Right forelimb (tissue), 1 donor: ENCODE measurements at places on chromosomes 1 and 21.

DNA sequence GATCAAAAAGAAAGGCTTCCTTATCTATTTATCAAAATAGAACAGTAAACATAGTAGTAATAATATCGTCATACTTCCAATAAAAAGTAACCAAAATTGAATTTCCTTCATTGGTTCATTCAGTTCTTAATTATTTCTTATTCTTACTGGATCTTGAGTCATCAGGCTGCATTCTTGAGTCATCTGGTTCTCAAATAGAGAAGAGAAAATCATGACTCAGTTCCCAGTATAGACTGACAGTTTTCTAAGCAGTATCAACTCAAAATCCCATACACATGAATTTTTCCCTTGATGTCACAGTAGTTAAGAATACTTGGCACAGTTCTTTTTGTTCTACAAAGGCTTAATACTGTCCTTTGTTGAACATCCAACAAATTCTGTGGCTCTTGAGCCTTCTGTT, 626.9 kb upstream of the ADGRL4 start:
- DNase-seq, result no peak

DNA sequence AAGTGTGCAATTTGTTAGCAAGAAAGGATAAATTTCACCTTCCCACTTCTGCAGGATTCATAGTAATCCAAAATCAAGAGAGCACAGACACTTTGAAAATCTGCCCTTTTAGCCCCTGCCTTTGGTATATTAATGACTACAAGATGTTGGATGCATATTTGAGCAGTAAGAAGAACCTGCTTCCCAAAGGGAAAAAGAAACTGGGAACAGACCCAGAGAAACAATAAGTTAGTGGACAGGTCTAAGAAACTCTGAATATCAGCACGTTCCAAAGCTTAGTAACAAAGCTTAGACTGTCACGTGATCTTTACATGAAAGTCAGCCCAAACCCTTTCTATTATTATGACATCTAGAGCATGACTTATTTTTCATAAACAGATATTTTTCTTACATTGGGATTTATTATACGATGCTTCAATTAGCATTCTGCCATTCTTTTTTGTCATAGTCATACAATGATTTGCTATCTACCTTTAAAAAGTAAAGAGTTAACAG, 390.9 kb upstream of the ADGRL2 start:
- DNase-seq, result no peak

DNA sequence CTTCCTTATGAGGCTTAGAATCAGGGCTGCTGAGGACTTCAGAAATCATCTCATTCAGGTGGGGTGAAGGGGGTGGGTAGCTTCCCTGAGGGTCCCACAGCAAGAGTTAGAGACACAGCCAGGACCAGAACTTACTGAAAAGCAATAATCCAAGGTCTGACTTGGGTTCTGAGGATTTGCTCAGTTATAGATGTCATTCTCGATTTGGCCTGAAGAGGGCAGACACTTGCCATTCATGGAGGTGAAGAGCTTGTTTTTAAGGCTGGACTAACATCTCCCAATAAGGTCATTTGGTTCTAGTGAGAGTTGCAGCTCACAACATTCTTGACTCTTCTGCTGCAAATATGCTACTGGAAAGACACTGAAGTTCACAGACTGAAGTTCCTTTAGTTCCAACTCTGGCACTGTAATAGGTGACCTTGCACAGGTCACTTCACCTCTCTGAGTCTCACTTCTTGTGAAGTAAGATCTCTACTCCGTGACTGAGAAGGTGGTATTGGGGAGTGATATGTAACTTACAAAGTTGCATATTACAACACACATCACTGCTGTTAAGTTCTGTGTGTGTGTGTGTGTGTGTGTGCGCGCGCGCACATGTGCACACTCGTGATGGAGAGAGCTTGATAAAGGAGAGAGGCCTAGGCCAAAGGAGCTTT, 69.8 kb upstream of the DIRAS3 start:
- peak; percentile 53 for DNase-seq

DNA sequence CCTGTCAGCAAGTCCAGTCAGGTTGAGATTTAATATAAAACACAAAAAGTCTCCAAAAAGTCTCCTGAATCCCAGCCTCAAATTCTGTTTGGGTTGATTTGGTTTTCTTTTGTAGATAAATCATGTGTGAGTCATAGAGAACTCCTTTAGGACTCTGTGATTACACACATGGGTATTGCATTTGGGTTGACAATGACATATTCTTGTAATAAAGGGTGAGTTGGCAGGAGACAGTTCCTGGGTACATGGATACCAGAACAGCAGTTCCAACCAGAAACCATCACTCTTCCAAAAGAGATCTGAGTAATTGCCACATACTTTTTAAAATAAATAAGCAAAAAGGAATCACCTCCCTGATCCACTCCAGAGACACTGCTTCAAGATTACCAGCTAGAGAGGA, 8.9 kb downstream of the CR2 start:
- no peak for DNase-seq

DNA sequence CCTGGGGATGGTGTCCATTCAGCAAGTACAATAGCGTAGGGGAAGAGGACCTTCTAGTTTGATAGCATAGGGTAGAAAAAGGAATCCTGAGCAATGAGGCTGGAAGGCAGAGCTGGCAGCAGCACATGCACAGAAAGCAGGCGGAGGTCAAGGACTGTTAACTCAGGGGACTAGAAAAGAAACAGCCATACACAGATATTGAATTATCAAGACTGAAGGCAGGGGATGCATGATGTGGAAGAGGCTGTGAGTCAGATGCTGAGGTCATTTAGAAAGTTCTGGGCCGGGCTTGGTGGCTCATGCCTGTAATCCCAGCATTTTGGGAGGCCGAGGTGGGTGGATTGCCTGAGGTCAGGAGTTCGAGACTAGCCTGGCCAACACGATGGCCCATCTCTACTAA, 65.6 kb downstream of the OPTC start:
- DNase-seq, result no peak

DNA sequence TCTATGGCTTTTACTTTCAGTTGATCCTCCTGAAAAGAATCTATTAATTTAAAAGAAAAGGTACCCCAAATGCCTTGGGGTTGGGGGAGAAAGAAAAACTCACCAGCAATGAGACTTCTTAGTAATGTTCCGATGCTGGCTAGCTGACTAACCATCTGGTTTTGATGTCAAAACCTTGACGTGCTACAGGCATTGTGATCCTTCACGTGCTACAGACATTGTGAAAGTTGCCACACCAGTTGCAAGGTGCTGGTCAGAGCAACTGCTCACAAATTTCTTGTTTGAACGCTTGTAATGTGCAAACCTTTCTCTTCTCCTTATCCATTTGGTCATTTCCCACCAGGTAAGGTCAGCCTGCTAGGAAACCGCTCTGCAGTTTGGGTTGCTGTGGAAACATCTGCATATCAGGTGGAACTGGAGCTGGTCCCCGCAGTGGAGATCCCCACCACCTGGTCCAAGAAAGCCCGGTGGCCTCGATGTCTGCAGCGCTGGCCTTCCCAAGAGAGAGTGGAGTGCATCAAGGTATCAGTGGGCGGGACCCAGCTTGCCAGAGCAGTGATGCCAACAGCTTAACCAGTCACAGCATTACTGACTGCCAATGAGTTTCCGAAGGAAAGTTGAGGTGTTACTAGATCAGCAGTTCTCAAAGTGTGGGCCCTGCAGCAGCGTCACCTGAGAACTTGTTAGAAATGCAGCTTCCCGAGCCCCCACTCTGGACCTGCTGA, 16.1 kb downstream of the MAB21L3 start:
- no peak for DNase-seq

DNA sequence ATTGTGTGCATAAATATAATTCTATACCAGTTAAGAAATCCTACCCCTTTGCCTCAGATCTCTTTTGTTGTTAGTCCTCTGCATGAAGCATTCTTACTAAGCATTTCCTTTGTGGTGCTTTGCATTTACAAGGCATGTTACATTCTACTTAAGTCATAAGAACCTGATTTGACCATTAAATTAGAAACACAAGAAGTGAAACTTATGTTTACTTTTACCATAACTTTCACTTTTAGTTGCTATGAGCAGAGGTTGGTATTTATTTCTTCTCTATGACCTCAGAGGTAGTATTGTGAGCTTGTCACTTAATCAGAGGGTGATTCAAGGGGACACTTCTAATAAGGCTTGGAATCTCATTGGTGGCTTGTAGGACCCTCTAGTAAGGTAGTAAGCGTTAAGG, 9.0 kb downstream of the FAM20B start:
- DNase-seq, result no peak

DNA sequence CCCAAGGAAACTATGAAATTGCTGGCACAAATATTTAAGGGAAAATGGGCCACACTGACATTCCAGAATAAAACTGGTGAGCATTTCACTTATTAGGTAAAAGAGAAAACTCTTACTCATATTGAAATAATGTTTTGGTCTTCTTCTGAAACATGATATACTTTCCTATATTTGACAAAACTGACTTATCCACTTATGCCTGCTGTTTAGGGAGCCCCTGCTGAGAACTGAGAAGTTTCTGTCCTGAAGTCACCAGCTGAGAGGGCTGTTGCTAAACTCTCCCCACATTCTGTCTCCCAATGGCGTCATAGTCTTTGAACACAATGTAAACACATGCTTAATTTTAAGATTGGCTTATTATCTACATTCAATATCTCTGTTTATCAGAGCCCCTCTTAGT, 46.8 kb upstream of the ZC3H11B start:
- no peak for DNase-seq

- DNase-seq, result peak; percentile 49
Measured at GRCh38 chr1:226001963-226002666, 3.0 kb upstream of the SDE2 start.

DNA sequence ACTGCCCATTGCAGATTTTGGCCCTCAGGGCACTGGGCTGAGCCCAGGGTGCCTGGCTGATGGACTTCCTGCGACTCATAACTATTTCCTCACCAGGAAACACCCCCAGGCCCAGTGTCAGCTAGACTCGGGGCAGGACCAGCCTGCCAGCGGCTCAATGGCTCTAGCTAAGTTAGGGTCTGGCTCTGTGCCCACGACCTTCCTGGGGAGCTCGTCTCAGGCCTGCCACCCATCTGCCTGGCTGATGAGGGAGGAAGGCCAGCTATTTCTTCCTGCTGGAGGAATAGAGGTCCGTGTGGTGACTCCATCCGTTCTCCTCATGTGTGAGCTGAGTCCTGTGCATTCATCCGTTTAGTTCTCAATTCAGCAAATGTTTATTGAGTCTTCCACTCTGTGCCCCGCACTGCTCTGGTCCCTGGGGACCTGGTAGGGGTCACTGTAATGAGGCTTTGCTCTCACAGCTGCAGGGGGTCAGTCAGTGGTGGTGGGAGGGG, 44.5 kb downstream of the KIRREL1 start:
- no peak for DNase-seq

GRCh38 chr1:165173818-165174217, 182.7 kb downstream of the LMX1A start:
- DNase-seq, result no peak

DNA sequence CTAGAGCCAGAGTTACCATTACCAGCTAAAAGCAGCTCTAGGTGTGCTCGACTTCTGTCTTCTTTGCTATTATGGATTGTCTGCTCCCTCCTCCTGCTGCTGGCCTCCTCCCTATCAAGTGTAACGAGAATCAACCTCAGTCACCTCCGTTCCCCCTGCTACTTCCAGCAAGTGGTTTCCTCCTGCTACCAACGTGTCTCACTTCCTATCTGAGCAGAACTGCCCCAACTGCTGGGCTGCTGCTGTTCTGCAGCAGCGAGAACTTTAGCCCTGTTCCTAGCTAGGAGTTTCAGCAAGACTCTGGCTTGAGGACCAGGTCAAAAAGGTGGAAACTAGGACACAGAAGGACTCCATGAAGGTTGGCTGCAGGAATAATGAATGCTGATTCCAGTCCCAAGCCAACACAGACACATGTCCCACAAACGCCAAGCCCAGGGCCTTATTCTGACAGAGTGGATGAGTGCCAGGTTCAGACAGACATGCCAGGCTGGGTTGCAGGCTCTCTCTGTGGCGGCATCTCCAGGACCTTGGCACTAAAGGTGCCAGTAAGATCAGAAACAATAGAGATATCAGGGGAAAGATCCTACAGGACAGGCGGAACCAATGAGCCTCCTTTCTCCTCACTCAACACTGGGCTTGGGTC, 46.9 kb downstream of the CD34 start:
- no peak for DNase-seq

GRCh38 chr1:17875882-17876280, 120.7 kb downstream of the ACTL8 start:
- DNase-seq, result peak; percentile 20

- peak; percentile 100 for DNase-seq
Measured at GRCh38 chr1:10209905-10210810, at the start of gene KIF1B. Gene KIF1B (plus strand): TSS chr1:10210570. CDS start chr1:10232329, 21,759 bp downstream.

GRCh38 chr1:109250454-109251276, 1.3 kb downstream of the CELSR2 start:
- DNase-seq, result no peak

DNA sequence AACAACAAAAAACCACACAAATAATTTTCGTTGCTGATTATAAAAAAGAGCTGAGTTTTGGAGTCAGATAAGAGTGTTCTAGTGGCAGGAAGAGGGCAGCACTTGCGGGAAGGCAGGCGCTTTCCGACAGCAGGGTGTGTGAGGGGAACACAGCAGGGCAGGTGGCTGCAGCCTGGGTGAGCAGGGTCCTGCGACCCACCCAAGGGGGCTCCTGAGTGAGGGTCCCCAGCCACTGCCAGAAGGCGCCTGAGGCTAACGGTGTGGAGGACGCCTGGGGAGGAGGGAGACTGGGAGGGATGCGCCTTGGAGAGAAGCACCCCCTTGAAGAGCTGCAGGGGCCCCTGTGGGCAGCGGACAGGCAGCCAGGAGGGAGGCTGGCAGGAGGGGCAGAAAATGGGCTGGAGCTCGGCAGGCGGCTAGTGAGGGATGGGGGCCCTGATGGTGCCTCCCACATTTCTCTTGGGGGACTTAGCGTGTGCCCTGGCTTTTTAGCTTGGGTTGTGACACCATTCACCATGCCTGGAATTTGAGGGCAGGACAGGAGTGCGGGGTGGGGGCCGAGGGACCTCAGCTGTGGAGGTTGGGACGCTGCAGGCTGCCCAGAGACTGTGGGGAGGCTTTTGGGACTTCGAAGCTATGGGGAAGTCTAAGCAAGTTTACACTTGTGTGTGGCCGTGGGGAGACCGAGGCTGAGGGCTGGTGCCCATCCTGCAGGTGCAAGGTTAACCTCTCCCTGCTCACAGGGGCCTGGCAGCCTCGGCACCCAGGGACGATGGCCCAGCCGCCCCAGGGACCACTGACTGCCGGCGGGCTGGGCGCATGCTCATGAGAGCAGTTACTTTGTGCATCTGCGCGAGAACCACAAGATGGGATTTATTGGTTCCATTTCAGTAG, 111.4 kb downstream of the SIK1 start:
- DNase-seq, result no peak

GRCh38 chr1:3410142-3410925, 44.1 kb upstream of the ARHGEF16 start:
- peak; percentile 83 for DNase-seq

DNA sequence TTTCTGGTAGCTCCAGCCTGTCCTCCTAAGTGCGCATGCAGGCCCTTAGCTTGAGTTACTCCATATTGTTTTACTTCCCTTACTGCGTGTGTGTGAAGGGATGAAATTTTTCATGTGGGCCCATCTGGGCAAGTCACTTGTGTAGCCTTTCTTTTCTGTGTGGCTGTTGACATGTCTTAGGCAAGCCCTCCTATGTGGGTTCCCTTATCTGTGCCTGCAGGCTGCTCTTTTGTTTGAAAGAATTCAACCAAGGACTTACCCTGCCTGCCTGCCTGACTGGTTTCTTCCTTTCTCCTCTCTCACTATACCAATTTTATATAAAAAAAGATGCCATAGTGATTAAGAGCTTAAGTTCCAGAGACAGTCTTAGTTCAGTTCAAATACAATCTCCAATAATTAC, 249.3 kb downstream of the ATG4C start:
- DNase-seq, result no peak
